Neural crest cell (in vitro differentiated cells): ENCODE measurements at places on chromosomes 6 and 20.

- no peak for DNase-seq
These were observed 41.3 kb upstream of the PLCB4 start for GRCh38 chr20:9027626-9028025.

DNA sequence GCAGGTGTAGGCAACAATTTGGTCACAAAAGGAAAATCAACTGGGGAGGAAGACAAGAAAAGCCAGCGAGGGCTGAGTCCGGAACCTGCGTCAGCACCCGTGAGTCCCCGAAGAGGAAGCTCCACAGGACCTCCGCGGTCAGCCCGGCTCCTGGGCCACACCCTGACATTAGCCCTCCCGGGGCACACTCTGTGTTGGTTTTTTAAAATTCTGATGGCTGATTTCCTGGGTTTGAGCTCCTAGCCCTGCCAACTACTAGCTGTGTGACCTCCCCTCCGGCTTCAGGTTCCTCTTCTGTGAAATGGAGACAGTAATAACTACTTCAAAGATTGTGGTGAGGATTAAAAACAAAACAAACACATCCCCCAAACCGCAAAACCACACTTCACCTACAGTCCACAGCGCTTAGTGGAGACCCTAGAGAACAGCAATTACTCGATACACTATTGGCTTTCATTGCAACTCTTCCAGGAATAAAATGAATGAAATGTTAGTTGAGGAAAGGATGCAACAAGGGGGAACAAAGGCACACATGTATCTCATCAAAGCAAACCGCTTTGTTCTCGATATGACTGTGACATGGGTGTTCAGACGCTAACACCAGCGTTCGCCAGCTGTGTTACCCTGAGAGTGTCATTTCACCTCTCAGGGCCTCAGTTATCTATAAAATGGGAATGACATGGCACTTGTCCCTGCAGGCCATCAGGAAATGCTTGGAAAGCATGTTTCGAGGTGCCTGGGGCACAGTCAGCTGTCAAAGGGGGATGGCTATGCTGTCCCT is 985 bp downstream of the ZBP1 start:
- DNase-seq = no peak

- DNase-seq = no peak
These were observed 66.8 kb upstream of the HMGN3 start for GRCh38 chr6:79301290-79301689.

DNA sequence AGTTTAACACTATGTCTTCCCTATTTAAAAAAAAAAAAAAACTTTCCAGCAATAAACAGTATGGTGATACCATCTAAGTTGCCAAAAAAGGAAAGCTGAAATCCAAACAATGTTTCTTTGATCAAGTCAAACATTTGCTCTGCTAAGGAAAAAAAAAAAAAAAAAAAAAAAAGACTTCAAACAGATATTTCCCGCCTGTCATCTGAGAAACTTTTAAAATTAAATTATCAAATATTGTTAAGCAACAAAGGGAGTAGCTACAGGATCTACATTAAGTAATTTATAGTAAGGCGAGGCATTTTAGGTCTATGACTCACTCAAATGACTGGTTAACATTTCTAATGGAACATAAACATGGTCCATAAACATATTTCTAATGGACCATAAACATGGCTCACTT is 121.2 kb downstream of the DST start:
- DNase-seq = no peak

DNA sequence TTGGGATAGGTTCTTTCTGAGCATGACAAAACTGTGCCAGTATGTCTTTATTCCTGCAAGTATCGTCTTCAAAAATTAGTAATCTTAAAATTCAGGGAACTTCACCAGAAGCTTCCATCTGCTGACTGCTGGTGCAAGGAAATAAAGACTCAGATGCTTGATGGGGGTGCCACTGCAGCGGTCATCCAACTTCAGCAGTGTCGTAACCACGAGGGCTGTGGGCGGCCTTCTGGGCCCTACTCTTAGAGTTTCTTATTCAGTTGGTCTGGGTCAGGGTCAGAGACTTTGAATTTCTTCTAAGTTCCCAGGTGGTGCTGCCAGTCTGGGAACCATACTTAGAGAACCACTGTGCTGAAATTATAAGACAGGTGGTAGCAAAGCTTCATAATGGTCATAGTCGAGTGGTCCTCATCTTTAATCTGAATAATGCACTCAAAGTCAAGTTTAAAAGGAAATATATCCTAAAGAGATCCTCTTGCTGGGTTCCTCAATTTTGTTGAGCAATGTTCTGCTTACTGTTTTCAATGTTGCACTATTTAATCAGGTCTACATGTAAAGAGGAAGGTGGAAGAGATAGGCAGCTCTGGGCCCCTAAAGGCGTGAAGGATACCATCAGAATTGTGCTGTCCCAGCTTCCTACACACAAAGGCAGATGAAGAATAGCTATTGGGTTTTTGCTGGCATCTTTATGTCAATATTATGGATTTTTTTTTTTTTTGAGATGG is 165.4 kb upstream of the GMDS start:
- DNase-seq = no peak

GRCh38 chr6:157030755-157031154 is 253.6 kb downstream of the ARID1B start:
- DNase-seq = no peak
